ENCODE measurements at places on chromosomes 3 and 15.

DNA sequence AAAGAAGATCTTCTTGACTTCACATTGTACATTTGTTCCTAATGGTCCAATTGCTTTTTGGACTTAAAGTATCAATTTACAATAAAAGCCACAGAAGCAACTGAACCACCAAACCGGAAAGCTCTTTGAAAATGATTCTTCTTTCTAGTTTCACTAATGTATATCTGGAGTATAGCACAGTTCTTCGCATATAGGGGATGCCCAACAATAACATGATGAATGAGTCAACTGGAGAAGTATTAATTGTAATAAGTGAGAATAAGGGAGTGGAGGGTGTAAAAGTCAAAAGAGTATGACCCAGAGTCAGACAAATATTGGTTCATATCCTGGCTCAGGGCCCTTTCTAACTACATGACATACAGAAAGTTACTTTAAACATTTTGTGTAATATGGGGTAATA lies 425.2 kb downstream of the ZBTB20 start:
- no peak for DNase-seq

- no peak for DNase-seq
Measured at GRCh38 chr15:89632563-89633430, 22.5 kb downstream of the KIF7 start.

DNA sequence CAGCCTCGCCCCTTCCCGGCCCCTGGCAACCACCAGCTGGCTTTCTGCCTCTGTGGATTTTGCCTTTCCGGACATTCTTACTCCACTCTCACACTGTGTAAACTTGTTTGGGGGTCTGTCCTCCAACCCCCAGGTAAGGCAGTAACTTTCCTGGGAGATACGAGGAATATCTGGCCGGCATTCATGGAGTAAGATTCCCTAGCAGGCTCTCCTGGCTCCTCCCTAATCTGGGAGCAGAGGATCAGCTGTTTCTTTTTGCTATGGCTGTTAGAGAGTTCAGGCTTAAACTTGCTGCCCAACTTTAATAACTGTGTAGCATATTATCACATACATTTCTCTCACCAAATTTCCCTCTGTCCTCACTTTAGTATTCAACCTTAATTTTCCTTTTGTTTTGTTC lies 64.3 kb downstream of the IGF2BP2 start:
- no peak for DNase-seq

- DNase-seq = no peak
Measured at GRCh38 chr3:151210676-151211381, 7.8 kb upstream of the GPR171 start.

GRCh38 chr15:39194106-39194830 lies 386.6 kb upstream of the THBS1 start:
- no peak for DNase-seq

DNA sequence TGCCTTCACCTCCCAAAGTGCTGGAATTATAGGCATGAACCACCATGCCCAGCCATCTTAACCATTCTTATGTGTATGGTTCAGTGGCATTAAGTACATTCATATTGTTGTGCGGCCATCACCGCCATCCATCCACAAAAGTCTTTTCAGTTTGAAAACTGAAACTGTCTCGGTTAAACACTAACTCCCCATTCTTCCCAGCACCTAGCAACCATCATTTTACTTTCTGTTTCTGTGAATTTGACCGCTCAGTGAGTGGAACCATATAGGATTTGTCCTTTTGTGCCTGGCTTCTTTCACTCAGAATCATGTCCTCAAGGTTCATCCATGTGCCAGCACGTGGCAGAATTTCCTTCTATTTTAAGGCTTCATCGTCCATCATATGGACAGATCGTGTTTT lies 5.8 kb downstream of the MCM2 start:
- no peak for DNase-seq

GRCh38 chr3:34260271-34261000 lies 462.0 kb downstream of the PDCD6IP start:
- peak; percentile 72 for DNase-seq

GRCh38 chr3:184874709-184875644 lies 63.0 kb downstream of the VPS8 start:
- DNase-seq = no peak

DNA sequence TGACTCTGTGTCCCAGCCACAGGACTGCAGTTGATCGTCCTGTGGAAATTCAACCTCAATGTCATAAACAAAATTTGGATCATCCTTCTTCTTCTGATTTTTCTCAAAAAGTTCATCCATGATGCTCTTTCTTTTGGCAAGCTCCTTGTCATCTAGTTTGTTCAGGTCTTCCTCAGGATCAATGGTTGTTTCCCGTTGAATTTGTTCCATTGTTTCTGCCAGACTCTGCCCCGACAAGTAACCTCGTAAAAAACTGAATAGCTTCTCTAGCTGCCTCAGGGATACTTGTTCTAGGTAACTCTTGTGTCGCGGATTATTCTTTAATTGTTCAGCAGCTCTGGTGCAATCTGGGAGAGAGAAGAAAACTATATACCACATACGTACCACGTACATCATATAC lies 4.5 kb downstream of the CEP19 start:
- DNase-seq = no peak

DNA sequence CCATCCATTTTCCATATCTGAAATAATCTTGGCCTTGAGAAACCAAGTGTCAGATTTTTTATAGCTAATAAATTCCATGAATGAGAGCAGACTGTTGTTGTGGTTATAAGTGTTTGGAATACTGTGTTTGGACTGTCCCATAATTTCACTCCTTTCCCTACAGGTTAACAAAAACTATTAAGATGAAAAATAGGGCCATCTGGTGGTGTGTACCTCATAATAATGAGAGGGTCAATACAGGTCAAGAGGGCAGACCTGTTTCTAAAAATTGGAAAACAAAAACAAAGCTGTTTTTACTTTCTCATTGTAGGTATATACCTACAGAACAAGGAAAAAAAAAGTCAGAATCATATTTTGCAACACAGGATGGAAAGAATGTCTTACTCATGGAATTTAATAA lies 553.8 kb upstream of the SGO1 start:
- no peak for DNase-seq

DNA sequence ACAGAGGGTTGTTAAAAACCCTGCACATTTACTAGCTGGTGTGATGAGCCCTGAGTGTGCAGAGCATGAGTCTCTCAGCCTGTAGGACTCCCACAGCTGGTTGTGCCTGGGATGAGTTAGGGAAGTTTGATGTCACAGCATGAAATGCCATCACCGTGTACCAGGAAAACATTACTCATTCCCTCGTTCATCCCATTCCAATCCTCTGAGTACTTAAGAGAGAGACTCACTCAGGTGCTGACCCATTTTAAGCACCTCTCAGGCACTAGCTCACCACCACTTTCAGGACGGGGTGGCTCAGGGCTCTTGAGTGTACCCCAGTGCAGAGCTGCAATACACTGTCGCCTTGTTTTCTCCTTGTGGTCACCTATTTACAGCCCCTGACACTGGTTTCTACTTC lies 18.7 kb downstream of the MGLL start:
- no peak for DNase-seq

All from inflammatory macrophage (primary cell).